ENCODE measurements at places on chromosomes 3 and 15.

- DNase-seq = no peak
These were observed 132.1 kb downstream of the SPATA16 start for GRCh38 chr3:173008978-173009377.

DNA sequence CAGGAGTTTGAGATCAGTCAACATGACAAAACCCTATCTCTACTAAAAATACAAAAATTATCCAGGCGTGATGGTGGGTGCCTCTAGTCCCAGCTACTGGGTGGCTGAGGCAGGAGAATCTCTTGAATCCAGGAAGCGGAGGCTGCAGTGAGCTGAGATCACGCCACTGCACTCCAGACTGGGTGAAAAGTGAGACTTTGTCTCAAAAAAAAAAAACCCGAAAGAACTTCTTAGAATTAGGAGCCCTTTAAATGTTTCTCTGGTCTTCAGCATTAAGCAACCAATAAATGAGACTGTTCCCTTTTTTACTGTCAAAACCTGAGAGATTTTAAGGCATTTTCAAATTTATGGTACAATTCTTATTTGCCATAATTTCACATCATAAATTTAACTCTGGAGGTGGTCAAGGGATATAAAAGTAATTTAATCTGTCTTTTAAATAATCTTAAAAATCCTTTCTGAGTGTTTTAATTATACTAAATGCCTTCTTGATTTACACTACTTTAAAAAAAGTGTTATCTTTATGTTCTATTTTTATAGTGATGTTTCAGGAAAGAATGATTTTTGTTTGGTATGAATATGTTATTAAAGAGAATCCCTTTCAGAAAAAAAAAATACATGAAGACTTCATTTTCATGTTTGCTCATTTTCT lies 10.1 kb downstream of the PCOLCE2 start:
- DNase-seq = no peak

DNA sequence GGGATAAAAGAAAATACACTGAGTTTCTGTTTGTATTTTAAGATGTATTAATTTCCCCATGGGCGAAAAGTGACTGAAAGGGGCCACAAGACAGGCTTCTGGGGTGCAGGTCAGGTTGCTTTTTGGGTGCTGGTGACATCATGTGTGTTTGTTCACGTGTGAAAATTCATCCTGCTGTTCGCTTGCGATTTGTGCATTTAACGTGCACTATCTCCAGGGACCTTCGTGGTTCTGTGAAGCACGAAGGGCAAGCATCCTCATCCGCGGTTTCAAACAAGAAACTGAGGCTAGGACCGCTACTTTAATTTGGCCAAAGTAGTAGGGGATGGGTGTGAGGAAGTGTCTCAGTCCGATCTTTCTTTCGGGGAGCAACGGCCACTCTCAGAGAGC lies 1.6 kb upstream of the SMAD6 start:
- DNase-seq = no peak

DNA sequence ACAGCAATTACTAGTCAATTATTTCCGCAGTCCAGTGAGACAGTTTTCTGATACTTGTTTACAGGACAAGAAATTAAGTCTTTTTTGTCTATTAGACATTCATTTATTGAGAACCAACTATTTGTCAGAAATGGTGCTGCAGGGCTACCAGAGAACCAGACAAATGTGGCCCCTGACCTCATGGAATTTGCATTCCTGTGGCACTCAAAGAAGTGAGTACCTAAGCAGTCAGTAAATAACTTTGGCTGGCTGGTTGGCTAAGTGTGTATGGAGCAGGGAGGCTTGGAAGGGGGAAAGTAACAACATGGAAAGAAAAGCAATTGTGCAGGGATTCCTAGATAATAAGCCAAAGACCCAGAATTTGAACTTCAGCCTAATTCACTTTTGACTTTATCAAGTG lies 837.0 kb upstream of the CFAP20DC start:
- no peak for DNase-seq

Data from hematopoietic multipotent progenitor cell treated with erythropoietin and hydrocortisone succinate and interleukin-3 and kit ligand, for 15 days (in vitro differentiated cells).